ENCODE measurements at places on chromosomes 5 and 9. TPM values are rescaled to one million over a fixed set of nuclear protein-coding genes. Genes with fewer than 3 reads are reported as not detected.

Gene TICAM2
- 4.9 TPM for total RNA-seq

Gene PLPP7
- total RNA-seq: 5.1 TPM

Gene PPP2CA
- 58.6 TPM for total RNA-seq

Gene FOXD4L6
- total RNA-seq: 1.4 TPM

Gene SPACA9
- total RNA-seq: 14.8 TPM

Gene PCDHGB7
- 23.6 TPM for total RNA-seq

Gene FREM1
- 0.26 TPM for total RNA-seq

Gene WWC1
- 4.9 TPM for total RNA-seq

Gene RASEF
- 0.39 TPM for total RNA-seq

Gene RORB
- total RNA-seq: 3.1 TPM

Gene ELAVL2
- not detected for total RNA-seq

Gene IL9
- not detected for total RNA-seq

Gene VCP
- 313 TPM for total RNA-seq

Gene CMBL
- 19.3 TPM for total RNA-seq

Gene CCDC152
- total RNA-seq: 2.1 TPM

Gene FBLL1
- total RNA-seq: 0.26 TPM

Gene FAT2
- total RNA-seq: 0.16 TPM

Gene ARID3C
- not detected for total RNA-seq

Gene CA9
- total RNA-seq: 6.7 TPM

Gene PHF24
- 0.40 TPM for total RNA-seq

Gene EMB
- 3.2 TPM for total RNA-seq

Gene PCAT7
- total RNA-seq: not detected

Gene LCN9
- total RNA-seq: not detected

Gene POU5F2
- total RNA-seq: 0.13 TPM

Gene PURA
- total RNA-seq: 4.8 TPM

Gene IL5
- not detected for total RNA-seq

Gene FANCG
- total RNA-seq: 18.2 TPM

Gene AK8
- total RNA-seq: 0.88 TPM

Gene SLC36A3
- not detected for total RNA-seq

Gene PAEP
- not detected for total RNA-seq

Gene HMHB1
- total RNA-seq: not detected

Gene NPDC1
- 25.2 TPM for total RNA-seq

Gene GARNL3
- 0.96 TPM for total RNA-seq

Gene CDKN2B
- 1.2 TPM for total RNA-seq

Gene CRHBP
- total RNA-seq: not detected

Gene NSA2
- 231 TPM for total RNA-seq

Gene AK1
- total RNA-seq: 71.8 TPM

Gene IFNA4
- total RNA-seq: not detected

Gene PCDHB5
- 0.39 TPM for total RNA-seq

Gene LCN1
- total RNA-seq: not detected

Gene CARD6
- total RNA-seq: 6.3 TPM

Gene MSX2
- total RNA-seq: 3.7 TPM

Gene LCNL1
- not detected for total RNA-seq
